ENCODE measurements at places on chromosomes 16 and 17.

DNA sequence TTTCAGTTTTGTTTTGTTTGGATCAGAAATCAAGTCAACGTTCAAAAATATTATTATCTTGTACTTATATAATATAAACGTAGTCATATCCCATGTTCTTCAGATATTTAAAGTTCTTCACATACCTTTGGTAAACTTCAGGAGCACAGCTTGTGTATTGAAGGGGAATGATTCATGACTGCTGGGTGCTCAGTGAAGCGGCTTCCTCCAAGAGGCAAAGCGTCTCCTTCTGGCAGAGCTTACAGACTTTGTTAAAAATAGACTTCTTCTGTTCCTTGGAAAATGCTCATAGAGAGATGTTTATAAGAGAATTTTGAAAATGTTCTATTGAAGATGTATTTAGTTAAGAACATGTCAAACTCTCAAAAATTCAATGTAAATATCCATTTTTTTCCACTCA lies 155.6 kb upstream of the CNTNAP4 start:
- DNase-seq = no peak

DNA sequence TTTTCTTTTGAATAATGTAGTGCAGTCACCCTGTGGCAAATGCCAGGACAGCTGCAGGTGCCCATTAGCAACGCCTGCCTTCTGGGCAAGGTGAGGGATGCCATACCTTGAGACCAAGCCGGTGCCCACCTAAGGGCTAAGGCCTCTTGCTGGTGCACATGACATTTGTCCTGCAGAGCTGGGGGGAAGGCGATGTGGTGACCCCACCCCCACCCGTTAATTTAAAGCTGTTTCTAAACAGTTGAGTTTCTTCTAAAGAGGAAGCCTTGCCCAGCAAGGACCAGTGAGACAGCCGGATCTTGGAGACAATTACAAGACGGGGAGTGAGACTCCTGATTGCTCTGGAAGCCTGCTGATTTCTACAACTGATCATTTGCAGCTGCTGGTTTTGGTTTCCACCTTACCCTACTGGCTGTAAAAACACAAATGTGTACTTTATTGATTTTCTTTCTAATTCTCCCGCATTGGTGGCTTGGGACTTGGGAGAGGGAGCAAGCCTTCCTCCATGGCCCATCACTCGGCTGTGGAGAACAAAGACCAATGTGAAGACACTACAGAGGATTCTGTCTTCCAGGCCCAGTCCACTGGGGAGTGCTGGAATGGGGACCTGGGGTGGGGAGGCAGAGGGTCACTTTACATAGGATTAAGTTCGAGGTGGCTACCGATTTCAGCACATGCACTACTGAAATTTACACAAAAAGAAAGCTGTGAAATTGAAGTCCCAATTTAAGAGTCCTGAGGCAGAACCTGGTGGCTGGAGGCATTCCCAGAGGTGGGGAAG lies 2.7 kb downstream of the CDK5R1 start:
- no peak for DNase-seq

DNA sequence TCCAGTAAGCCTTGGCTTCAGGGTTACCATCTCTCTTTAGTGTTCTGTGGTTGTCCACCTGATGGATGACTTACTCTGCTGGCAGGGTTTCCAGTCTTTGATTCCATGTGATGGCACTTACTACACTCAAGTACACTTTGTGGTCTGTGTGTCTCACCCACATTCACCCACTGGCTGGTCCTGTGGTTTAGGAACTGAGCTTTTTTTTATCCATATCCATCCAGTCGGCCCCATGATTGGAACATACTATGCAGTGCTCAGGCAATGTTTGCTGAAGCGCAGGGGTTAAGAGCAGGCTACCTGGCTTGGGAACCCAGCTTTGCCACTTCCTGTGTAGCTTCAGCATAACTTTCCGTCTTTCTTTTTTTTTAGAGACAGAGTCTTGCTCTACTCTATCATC lies 2.8 kb upstream of the FUS start:
- peak; percentile 65 for DNase-seq

DNA sequence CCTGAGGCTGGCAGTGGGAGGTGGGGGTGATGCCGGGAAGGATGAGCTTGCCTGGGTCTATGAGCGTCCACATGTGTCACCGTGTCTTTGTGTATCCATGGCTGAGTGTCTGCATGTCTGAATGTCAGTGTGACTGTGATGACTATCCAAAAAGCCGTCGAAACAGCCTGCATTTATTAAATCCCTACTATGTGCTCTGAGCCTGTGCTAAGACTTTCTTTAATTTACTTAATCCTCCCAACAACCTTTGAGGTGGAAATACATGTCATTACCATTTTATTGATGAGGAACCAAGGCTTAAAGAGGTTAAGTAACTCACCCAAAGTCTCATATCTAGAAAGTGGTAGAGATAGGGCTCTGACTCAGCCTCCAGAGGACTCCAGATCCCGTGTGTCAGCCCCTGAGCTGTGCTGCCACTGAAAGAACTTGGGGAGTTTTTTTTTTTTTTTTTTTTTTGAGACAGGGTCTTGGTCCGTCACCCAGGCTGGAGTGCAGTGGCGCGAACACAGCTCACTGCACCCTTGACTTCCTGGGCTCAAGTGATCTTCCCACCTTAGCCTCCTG lies 20.0 kb downstream of the ARHGAP23 start:
- no peak for DNase-seq

GRCh38 chr17:75090871-75091854 lies 3.4 kb downstream of the SLC16A5 start:
- DNase-seq = no peak

DNA sequence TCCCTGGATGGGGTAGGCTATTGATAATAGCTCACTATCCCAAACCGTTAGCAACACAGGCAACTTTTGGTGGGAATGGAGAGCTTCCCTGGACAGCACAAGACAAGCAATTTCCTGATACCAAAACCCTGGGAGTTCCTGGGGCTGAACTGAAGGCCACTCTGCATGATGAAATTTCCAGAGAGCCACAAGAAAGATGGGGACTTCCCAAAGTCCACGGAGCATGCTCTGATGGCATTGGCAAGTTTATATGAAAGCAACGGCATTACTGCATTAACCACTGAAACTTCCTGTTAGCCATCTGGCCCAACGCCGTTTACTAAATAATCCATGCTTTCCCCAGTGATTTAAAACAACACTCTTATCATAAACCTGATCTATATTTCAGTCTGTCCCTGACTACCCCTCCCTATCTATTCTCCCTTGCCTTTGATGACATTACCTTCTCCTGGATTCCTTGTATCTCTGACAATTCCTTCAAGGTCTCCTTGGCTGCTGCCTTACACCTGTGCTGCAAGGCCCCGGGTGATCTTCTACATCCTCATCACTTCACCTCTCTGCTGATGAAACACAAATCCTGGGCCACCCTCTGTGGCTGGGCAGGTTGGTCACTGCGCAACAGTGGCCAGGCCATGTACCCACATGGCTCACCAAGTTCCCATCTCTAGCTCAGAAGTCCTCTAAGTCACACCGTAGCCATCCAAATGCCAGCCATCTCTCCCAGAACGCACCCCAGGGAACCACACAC lies 108.5 kb upstream of the RCVRN start:
- DNase-seq = peak; percentile 48

GRCh38 chr17:299546-299945 lies 53.1 kb downstream of the RPH3AL start:
- no peak for DNase-seq

DNA sequence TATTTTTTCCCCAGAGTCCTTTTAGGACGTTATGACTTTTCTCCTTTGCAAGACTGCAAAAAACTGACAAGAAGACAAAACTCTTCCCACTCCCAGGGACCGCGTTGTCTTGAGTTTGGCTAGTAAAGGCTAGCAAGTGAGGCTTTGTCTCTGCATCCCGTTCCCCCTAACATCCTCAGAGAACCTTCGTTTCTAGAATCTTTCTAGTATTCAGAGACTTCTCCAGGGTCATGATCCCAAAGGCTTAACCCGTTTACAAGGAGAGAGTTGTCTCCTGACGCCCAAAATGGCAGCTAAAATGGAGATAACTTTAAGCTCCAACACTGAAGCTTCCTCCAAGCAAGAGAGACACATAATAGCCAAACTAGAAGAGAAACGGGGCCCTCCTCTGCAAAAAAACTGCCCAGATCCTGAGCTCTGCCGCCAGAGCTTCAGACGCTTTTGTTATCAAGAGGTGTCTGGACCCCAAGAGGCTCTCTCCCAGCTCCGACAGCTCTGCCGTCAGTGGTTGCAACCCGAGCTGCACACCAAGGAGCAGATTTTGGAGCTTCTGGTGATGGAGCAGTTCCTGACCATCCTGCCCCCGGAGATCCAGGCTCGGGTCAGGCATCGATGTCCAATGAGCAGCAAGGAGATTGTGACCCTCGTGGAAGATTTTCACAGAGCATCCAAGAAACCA lies 843 bp downstream of the ZNF174 start:
- DNase-seq = no peak

GRCh38 chr16:50360779-50361178 lies 8.0 kb downstream of the BRD7 start:
- DNase-seq = no peak

- no peak for DNase-seq
Observed at GRCh38 chr16:48632137-48632774, 22.3 kb upstream of the N4BP1 start.

DNA sequence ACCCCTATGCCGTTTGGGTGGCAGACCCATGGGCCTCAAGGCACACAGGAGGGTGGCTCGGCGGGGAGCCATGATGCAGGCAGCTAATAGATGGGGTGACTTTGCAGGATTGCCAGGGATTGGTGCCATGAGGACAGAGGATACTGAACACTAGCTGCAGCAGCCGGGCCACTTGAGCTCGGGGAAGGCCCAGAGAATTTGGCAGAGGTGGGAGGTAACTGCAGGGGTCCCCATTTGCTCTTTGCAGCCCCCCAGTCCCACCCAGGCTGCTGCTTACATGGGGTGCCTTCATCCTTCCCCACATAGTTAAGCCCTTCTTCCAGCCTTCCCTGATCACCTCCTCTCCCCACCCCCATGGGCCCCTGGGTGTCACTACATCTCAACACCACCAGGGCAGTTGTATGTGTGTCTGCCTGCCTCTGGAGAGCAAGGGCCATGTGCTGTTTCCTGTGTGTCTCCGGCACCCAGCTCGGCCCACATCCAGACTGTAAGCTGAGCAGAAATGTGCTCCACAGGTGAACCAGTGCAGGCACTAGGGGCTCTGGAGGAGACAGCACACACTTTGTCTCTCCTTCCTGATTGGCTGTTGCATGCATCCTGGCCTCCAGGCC lies 52.0 kb downstream of the SREBF1 start:
- DNase-seq = peak; percentile 16

- DNase-seq = no peak
Observed at GRCh38 chr17:66447159-66447558, 144.7 kb downstream of the PRKCA start.

DNA sequence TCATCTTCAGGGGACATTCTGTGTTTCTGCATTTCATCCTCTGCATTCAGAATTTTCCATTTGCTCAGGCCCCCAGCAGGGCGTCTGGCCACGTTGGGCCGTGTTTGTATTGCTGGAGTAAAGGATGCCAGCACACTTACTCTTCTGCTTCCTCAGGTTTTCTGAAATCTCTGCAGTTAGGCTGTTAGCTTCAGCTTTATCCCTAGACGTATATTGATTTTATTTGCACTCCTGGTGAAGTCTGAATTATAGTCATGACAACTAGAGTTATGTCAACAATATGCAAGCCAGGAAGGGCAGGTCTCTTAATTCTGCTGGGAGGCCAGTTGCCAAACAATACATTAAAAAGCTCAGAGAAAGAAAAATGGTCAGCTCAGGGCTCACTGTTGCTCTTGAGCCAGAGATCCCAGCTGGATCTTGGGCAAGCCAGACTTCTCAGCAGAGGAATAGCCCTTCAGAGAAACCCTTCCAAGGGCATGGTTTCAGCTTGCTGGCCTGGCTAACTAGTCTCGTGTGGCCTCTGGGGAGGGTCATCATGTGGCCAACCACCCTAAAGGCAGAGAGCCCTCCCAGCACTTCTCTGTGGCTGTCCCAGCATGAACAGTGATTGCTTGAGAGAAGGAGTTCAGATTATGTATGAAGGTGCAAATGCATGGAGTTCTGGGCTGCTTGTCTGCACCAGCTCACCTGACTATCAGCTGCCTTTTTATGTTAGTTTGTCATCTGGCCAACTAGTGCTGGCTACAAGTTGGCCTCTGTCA lies 110.2 kb upstream of the CACNG5 start:
- no peak for DNase-seq

DNA sequence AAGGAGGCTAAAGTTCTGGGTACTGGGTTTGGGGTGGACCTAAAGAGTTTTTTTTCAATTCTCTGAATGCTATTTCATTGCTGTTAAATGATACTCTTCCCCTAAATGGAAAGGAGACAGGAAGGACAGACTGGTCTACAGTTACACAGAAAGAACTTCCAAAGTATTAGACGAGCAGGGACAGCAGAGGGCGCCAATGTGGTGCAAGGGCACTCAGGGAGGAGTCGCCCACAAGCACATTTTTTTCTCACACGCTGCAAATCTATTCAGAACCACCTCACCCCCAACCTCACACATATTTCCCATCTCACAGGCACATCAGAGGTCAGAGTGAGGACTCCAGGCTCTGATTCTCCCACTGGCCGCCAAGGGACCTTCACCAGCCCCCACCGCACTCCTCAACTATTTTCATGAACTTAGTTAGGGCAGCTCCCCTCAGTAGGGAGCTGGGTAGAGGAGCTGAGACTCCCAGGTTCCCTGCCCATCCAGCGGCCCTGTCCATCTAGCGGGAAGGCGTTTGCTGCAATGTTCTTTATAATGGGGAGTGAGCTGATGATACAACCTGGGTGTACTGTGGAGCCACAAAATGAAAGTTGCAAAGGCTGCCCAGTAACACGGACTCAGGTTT lies 6.8 kb upstream of the CA4 start:
- peak; percentile 69 for DNase-seq

DNA sequence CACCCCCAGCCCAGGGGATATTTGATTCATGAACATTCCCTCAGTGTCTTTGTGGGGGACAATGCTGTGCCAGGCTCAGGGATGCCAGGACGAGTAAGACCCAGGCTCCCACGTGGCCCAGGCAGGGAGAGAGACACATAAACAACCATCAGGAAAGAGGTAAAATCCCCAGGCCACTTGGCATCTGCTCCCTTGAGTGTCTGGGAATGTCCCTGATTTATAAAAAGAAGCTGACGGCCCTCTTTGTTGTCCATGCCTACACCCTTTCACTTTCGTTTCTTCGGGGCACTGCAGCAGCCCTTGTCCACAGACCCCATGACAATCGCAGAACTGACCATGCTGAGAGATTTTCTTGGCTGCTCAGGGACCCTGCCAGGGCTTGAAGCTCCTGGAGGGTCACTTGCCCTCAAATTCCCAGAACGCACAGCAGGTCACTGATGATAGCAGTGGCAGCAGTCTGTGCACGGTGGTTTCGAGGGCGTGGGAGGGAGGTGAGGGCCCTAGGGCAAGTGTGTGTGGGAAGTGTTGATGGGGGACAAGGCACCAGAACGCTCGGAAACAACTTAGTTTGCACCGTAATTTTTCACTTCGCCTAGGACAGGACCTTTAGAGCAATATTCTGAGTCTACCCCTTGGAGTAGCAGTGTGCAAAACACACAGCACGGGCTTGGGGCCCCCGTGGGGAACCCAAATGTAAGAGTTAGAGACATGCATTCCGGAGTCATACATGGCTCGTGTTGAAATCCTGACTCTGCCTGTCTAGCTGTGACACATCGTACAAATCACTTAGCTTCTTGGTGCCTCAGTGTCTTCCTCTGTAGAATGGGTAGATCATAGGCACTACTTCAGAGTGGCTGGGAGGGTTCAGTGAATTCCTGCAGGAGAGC lies 4.7 kb downstream of the NOD2 start:
- peak; percentile 63 for DNase-seq

- DNase-seq = no peak
Observed at GRCh38 chr17:61981323-61981722, 53.5 kb upstream of the INTS2 start.

GRCh38 chr17:45325810-45326209 lies 9.0 kb upstream of the MAP3K14 start:
- DNase-seq = no peak

Data from CD4-positive, alpha-beta T cell treated with Interferon alpha-2 for 1 hour (primary cell).